Fibroblast of mammary gland (primary cell): ENCODE measurements at places on chromosomes 7 and 10.
A peak's percentile ranks its signal among the peaks of the same experiment; 100 is the strongest.

- DNase-seq = peak; percentile 69
These were observed 8.0 kb upstream of the EPHA1 start for GRCh38 chr7:143416565-143417149.

GRCh38 chr10:35635576-35635975 is 6.5 kb downstream of the FZD8 start:
- peak; percentile 73 for DNase-seq

DNA sequence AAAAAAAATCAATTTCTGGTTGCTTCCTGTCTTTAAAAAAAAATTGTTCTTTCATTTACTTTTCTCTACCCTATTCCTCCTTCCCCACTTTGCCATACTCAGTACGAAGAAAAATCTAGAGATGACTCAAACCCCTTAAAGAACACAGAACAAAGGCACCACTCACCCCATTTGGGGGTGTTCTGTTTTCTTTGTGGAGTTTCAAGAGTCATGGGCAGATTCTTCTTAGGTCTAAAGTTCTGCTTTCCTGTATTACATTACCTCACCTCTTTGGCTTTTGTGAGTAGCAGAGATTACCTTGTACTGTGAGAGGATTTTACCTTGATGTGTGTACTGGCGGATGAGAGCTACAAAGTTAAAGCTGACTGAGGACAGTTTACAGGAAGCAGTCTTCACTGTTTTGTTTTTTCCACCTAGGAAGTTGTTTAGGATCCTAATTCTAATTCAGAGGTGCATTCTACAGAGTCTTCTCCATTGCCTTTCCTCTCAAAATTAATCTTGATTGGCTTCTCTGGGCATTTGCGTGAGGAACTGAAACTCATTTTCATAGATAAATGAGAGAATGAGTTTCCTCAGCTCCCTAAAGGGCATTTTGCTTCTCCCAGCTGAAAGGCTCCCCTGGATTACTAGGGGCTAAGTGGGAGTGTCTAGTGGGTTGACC is 20.7 kb downstream of the AVL9 start:
- DNase-seq = no peak

DNA sequence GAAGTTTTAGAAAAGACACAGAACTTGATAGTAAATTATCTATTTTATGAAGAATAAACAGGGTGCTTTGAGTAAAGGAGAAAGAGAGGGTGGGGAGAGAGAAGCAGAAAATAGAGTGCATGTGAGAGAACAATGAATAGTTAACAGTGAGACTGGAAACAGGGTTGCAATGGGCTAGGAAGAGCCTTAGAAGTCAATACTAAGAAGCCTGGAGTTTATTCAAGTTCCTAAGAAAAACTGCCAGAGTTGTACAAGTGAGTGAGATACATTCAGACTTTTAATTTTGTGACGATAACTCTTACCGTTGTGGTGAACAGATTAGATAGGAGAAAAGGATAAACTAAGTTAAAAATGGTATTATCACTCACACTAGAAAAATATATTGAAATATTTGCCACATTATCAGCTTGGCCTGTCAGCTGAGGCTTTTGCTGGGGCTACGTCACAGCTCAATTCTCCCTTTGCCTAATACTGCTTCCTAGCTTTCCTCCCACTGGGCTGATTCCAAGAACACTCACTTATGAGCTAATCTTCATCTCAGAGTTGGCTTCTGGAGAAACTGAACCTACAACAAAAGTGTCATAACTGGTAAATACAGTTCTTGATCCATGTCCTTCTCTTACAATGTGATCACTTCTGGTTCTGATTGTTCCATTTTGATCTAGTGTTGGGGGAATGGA is 92.7 kb downstream of the SEMA3D start:
- peak; percentile 61 for DNase-seq

DNA sequence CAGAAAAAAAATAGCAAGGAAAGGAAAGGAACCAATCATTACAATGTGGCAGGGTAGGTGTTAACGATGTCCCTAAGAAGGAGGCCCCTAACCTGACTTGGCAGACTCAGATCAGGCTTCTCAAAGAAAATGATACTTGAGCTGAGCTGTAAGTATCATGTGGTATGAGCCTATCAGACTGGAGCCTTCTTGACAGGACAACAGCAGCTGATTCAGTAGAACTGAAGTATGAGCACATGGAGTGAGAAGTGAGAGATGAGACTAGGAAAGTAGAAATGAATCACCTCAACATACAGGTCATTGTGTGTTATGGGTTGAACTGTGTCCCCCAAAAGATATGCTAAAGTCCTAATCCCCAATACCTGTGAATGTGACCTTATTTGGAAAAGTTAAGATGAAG is 66.3 kb downstream of the MTERF1 start:
- no peak for DNase-seq

GRCh38 chr10:79130255-79130654 is 61.5 kb downstream of the ZMIZ1 start:
- DNase-seq = no peak
